Airway epithelial cell (primary cell): ENCODE measurements at places on chromosomes 5 and 9. TPM values are rescaled to one million over a fixed set of nuclear protein-coding genes. Genes with fewer than 3 reads are reported as not detected.

TAF11L10 gene
- not detected in 2 replicates for total RNA-seq

PROB1 gene
- total RNA-seq: 0.79 and 1.6 TPM in 2 replicates

HRCT1 gene
- total RNA-seq: 1.1 TPM in 1 of 2 replicates, not detected in the other

CREBRF gene
- total RNA-seq: 0.65 and 1.6 TPM in 2 replicates

BNIP1 gene
- total RNA-seq: 13.9 and 15.0 TPM in 2 replicates

ECSCR gene
- total RNA-seq: not detected in 2 replicates
